ENCODE measurements at places on chromosomes 2 and 18. TPM values are rescaled to one million over a fixed set of nuclear protein-coding genes. Genes with fewer than 3 reads are reported as not detected.

NEUROD1 gene
- not detected for total RNA-seq

FRZB gene
- total RNA-seq: 11.8 TPM

NFATC1 gene
- total RNA-seq: 13.8 TPM

IL1A gene
- total RNA-seq: 5.9 TPM

RUFY4 gene
- total RNA-seq: 5.6 TPM

SCN9A gene
- total RNA-seq: 3.1 TPM

AQP4 gene
- total RNA-seq: 0.23 TPM

SIX3 gene
- total RNA-seq: not detected

VSNL1 gene
- total RNA-seq: 0.39 TPM

LOXHD1 gene
- 0.29 TPM for total RNA-seq

CNDP1 gene
- total RNA-seq: 0.31 TPM

HOXD4 gene
- 22.4 TPM for total RNA-seq

TMEM200C gene
- 0.60 TPM for total RNA-seq

TRABD2A gene
- total RNA-seq: 4.1 TPM

MAP3K19 gene
- not detected for total RNA-seq

SNRNP200 gene
- total RNA-seq: 139 TPM

RAB6C gene
- 0.34 TPM for total RNA-seq

NEDD4L gene
- 299 TPM for total RNA-seq

DQX1 gene
- total RNA-seq: 1.4 TPM

VRK2 gene
- 25.6 TPM for total RNA-seq

ALPP gene
- total RNA-seq: not detected

CD8B2 gene
- 0.65 TPM for total RNA-seq

CD207 gene
- 1.3 TPM for total RNA-seq

IL36RN gene
- not detected for total RNA-seq

EMILIN2 gene
- total RNA-seq: 17.5 TPM

CCDC141 gene
- total RNA-seq: 2.8 TPM

PLA2R1 gene
- 19.0 TPM for total RNA-seq

Measured in ureter (tissue), 1 donor.